ENCODE measurements at places on chromosomes 13 and 19.

DNA sequence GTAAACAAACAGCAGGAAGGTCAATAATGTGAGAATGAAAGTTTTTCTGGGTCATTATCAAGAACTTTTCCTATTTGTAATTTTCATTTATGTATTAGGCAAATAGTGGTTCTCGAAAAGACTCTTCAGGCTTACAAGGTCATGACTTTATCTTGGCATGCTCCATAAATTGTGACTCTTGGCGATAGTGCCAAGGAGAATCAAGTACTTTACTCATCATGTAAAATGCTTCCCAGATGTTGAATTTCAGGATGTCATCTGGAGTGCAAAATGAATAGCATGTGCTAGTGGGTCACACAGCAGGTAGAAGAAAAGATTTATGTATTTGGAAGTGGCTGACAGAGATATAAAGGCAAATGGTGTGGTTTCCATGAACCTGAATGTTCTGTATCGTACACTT is 1492.7 kb upstream of the PCDH20 start:
- DNase-seq = no peak

- DNase-seq = no peak
Measured at GRCh38 chr19:45852145-45852750, 10.7 kb downstream of the SYMPK start.

DNA sequence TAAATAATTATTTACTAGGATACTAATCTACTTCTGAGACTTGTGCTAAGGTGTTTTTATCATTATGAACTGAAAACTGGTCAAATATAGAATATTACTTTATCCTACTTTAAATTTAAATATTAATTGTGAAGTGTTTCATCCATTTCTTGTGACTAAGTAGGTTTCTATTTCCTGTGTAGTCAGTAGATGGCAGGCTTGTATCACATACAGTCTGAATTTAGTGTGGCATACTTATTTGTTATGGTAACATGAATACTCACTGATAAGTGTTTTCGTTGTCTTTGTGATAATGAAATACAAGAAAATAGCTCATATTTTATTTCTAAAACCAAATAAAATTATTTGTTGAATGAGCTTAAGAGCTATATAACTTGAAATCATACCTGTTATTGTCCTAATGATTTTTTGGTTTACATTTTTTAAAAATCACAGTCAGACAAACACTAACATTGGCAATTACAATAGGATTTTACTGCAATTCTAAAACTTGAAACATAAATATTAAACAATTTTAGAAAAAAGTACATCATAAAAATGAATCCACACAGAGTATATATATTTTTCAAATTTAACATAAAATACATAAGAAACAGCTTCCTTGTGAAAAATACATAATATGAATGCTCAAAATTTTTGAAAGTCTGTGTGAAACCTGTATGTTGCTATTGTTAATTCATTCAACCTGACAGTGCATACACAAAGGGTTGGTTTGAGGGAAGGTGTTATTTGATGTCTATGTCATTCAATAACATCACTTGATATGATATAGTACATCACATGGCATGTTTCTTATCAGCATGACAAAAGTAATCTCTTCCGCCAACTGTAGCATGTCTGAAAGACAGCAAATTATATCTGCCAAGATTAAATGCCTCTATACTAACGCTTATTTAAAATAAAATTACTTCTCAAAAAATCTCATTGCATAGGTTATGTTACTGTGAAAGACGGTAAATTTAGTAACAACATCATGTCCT is 904.8 kb upstream of the PCDH20 start:
- no peak for DNase-seq

- peak; percentile 83 for DNase-seq
Measured at GRCh38 chr19:3644351-3645066, 17.9 kb upstream of the CACTIN start.

- no peak for DNase-seq
Measured at GRCh38 chr13:59229401-59229800, 934.3 kb downstream of the DIAPH3 start.

DNA sequence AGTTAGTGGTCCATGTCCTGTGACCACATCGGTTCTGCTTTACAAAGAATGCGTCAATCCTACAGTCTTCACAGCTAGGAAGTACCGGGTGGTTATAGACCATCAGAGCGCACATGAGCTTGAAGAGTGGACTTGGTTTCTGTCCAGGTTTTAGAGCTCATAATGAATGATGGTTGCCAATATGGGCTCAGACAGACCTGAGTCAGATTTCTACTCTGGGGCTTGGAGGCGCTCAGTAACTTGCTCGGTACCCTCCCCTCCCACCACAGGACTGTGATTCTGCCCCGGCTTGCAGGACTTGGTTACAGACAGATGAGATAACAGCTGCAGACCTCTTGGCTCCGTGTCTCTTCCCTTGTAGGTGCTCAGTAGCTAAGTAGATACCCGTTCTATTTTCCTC is 284.7 kb downstream of the TSHZ3 start:
- DNase-seq = no peak

GRCh38 chr13:47291107-47291656 is 394.3 kb upstream of the HTR2A start:
- no peak for DNase-seq

Data from hippocampal formation (tissue), 2 donors.